ENCODE measurements at places on chromosomes 2 and 18.
A peak's percentile ranks its signal among the peaks of the same experiment; 100 is the strongest.

DNA sequence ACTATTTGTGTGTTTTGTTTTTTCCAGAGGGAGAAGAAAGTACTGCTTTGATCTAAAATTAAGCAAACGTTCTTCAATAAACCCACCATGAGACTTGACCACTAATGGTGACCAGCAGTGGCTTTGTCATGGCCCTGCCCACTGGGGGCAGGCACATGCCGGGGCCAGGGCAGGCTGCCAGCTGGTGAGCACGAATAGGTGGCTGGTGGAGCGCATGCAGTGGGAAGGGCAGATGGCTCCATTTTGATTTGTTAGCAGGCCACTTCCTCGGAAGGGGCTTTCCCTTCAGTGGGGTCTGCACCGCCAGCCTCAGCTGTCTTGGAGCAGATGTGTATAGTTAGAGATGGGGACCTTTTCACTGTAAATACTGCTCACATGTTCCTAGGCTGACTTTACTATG lies 277.1 kb downstream of the SOX11 start:
- DNase-seq = no peak

GRCh38 chr2:26068602-26069298 lies 34.9 kb downstream of the RAB10 start:
- DNase-seq = no peak

- no peak for DNase-seq
These were observed 35.7 kb downstream of the NOL10 start for GRCh38 chr2:10654069-10654468.

- peak; percentile 33 for DNase-seq
These were observed 230.1 kb upstream of the SPOPL start for GRCh38 chr2:138271467-138271866.

DNA sequence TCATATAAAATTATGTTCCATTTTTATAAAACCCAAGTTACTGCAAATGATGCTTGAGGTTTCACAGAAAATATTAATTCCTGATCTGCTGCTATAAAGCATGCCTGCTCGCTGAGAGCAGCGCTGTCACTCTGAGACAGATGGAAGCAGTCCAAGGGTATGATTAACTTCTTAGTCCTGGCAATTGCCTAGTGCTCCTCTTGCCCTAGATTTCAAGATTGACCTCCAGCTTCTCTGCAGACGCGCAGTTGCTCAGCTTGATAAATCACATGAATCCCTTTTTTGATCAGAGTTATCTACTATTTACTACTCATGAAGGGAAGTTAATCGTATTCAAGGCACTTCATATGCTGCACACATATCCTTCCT lies 154.6 kb upstream of the REV1 start:
- no peak for DNase-seq

GRCh38 chr2:232325324-232326273 lies 53.0 kb upstream of the ALPP start:
- no peak for DNase-seq

DNA sequence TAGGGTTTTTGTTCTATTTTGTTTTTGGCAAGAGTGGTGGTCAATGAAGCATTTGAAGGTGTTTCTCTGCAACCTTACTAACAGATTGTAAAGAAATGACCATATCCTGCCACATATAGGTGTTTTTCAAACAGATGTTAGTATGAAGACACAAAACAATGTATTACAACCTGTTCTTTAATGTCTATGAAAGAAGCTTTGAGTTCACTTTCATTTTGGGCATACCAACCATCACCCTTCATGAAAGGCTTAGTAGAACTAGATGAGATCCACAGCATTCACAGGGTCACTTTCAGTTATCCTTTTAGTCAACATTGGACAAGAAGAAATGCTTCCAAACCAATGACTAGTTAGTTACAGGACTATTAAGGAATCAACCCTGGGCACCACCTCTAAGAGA lies 95.1 kb downstream of the EHBP1 start:
- no peak for DNase-seq

DNA sequence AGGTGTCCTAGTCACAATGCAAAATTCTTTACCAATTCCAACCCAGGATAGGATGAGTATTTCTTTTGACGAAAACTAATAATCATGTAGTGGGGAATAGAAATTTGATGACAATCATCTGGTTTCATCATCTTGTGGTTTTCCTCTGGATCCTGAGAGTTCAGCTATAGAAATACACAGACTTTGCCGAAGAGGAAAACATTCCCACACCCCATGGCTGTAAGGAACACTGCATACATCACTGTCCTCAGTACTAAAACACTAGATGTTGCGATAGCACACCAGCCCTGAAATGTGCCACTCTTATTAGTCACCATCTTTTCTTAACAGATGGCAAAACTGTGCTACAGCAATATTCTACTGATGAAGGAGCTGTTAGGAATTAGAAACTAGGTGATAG lies 29.4 kb downstream of the CERKL start:
- no peak for DNase-seq

DNA sequence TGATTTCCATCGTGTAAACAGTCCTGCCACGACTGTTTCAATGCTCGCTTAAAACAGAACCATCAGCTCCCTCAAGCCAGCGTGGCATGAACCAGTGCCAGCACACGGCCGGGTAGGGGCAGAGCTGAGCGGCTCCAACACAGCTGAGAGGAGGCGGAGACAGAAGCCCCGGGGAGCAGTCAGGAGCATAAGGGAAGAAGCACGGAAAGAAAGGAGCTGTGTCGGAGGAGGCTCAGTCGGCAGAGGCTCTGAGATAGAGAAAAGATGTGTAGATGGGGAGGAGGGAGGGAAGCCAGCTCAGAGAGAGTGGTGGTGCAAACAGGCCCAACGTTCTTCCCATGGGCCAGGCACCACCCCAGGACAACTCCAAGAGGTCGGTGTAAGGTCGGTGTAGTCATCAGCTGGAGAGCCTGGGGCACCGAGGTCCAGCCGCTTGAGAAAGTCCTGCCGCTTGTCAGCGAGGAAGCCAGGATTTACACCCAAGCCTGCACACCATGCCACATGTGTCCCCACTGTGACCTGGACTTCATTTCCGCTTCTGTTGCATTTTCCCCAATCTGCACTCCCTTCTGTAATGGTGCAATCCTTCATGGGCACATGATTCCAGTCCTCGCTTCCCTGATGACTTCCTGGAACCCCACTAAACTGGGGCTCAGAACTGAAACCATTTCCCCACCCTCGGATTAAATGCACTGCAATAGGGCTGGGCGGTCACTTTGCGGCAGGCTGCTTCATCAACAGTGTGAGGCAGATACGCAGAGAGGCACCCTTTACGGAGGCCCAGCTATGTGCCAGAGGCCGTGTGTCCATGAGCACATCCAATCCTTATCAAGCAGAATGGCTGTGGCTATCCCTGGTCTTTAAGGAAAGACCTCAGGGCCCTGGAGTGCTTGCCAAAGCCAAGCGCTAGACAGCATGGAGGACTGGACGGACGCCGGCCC lies 43.5 kb downstream of the CYP27C1 start:
- DNase-seq = no peak
